ENCODE measurements at places on chromosomes 7 and 10.

GRCh38 chr10:9869205-9869604 is 1148.5 kb upstream of the CELF2 start:
- no peak for DNase-seq

DNA sequence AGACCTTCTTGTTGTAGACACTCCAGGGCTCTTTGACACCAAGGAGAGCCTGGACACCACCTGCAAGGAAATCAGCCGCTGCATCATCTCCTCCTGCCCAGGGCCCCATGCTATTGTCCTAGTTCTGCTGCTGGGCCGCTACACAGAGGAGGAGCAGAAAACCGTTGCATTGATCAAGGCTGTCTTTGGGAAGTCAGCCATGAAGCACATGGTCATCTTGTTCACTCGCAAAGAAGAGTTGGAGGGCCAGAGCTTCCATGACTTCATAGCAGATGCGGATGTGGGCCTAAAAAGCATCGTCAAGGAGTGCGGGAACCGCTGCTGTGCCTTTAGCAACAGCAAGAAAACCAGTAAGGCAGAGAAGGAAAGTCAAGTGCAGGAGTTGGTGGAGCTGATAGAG is 5.5 kb downstream of the GIMAP7 start:
- DNase-seq = peak; percentile 42

GRCh38 chr7:31583526-31583925 is 69.6 kb downstream of the ITPRID1 start:
- DNase-seq = no peak

- no peak for DNase-seq
Observed at GRCh38 chr10:112471878-112472487, 25.0 kb downstream of the VTI1A start.

GRCh38 chr7:127677433-127678230 is 25.6 kb downstream of the SND1 start:
- no peak for DNase-seq

DNA sequence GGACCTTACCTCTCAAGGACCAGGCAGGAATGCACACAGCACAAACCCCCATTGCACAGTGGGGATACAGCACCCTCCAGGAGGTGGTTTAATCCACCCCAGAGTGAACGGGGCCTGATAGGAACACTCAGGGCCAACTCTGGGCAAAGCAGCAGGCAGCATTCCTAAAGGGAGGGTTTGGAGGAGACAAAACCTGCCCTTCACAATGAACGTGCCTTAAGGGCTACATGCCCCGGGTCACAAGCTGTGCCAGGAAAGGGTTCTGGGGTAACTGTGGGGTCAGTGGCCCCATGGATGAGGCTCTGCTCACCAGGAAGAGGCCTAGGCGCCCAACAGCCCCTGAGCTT is 1.1 kb downstream of the GPRIN2 start:
- DNase-seq = no peak

DNA sequence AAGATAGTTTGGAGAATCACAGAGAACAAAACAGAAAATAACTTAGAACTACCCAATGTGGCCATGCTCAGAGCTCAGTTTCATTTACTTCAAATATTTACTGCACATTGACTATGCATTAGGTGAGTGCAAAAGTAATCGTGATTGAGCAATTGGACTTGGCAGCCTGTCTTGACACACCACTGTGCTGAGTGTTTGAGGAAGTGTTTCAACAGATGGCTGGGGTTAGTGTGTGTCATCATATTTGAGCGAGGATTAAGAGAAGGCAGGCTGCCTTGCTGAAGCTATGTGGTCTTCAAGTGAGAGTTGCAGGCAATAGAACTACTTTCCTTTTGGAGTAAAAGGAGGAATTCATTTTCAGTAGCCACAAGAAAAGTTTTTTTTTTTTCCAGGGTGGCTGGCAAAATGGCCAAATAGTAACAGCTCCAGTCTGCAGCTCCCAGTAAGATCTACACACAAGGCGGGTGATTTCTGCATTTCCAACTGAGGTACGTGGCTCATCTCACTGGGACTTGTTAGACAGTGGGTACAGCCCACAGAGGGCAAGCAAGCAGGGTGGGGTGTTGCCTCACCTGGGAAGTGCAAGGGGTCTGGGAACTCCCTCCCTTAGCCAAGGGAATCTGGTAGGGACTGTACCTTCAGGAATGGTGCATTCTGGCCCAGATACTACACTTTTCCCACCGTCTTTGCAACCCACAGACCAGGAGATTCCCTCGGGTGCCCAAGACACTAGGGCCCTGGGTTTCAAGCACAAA is 37.6 kb downstream of the AKR1C4 start:
- DNase-seq = no peak

Data from CD4-positive, alpha-beta T cell treated with Interleukin-1 beta for 1 hour (primary cell).